ENCODE measurements at places on chromosomes 2 and 18.

DNA sequence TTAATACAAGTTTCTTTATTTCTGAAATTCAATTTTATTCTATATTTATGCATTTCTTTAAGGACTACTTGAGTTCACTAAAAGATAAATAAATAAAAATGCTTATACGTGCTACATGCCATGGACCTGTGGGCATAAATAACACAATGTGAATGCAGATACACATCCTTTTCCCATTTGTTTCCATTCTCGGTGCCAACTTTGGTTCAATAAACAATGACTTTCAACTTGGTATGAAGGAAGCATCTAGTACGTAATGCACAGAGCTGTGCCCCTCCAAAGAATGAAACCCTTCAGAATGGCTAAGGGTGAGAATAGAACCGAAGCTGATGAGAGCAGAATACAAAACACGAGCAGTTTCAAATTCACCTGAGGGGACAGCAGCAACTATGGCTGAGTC, 409.3 kb downstream of the MTX2 start:
- DNase-seq: no peak

- no peak for DNase-seq
These were observed 811.3 kb downstream of the CPS1 start for GRCh38 chr2:211367711-211368110.

GRCh38 chr2:175811971-175812370, 190.1 kb downstream of the LNPK start:
- DNase-seq: no peak

DNA sequence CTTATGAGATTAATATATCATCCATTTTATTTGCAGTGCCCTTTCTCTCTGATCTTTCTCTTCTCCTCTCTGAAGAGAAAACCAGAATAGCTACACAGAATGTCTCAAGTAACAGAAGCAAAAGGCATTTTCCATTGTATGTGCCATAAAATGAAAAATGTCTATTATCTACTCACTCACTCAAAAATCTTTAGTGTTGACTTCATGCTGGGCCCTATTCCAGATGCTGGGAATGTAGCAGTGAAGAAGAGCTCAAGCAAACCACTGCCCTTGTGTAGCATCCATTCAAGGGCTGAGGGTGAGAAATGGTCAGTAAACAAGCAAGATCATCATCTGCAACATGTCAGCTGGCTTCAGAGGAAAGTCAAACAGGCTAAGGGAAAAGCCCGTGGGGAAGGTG, 427.7 kb downstream of the METTL4 start:
- no peak for DNase-seq

GRCh38 chr18:56284319-56284718, 354.1 kb downstream of the TXNL1 start:
- no peak for DNase-seq

Data from stimulated activated CD4-positive, alpha-beta T cell treated with anti-CD3 and anti-CD28 coated beads, Interleukin-15, amount 100 ng/mL, for 1 hour (primary cell).